Fibroblast of mammary gland (primary cell): ENCODE measurements at places on chromosomes 3 and 15.

- peak; percentile 73 for DNase-seq
Observed at GRCh38 chr3:150733936-150734794, 28.8 kb downstream of the SIAH2 start.

DNA sequence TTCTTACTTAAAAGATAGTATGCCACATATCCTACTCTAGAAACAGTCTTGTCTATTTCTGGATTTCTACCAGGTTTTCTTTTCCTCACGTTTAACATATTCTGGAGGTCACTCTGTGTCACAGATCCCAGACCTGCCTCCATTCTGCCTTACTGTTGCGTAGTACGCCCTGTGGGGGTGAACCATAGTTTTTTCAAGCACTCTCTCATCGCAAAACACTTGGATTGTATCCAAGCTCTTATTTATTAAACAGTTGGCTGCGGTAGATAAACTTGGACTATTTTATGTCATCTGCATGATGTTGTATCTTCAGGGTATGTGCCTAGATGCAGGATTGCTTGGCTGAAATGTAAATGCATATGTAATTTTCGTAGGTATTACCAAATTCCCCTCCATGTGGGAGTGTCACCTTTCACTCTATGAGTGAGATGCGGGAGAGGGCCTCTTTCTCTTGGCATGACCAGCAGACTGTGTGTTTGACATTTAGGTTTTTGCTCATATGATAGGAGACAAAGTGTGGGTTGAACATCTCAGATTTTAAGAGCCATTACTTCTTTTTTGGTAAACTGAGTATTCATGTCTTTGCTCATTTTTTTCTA, 55.8 kb downstream of the ABTB1 start:
- no peak for DNase-seq

- DNase-seq = peak; percentile 1
Observed at GRCh38 chr3:137692803-137693431, 71.2 kb upstream of the SOX14 start.

- DNase-seq = peak; percentile 98
Observed at GRCh38 chr3:25820366-25820765, 30.5 kb downstream of the OXSM start.

DNA sequence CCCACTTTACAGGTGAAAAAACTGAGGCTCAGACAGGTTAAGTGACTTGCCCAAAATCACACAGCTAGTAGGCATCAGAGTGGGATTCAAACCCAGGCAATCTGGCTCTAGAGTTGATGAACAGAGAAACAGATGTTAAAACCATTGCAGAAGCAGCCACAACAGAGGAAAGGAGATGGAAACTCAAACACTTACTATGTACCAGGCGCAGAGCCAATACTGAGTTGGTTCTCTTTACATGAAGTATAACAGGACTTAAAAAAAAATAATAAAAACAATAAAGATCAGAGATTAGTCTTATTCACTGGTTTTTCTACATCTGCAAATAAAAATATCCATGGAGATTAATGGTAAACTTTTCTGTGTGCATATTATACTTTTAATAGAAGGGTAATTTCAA, 84.9 kb upstream of the SPATA12 start:
- peak; percentile 58 for DNase-seq

DNA sequence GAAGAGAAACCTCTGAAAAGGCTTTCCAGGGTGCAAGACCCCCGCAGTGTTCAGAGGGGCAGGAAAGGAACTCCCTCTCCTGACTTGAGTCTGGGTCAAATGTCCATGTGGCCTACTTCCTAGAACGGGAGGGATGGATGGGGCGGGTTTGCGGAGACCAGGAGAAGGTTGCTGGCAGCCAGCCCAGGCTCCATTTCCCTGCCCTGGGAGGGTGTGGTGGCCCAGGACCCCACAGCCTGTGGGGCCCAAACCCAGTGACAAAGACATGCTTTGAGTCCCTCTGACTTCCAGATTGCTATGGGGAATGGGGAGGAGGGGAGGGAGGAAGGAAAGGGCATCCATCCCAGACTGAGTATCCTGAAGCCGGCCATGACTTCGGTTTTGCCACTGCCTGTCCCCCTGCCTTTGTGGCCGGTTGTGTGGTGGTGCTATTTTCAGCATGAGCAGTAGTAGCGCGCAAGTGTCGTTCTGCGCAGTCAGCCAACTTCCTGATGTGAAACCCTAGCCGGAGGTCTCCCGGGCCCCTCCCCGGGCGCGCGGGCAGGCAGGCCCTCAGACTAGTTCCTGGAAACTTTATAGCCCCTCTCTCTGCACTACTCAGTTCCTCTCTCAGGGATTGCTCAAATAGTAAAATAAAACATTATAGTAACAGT, 24.4 kb downstream of the MAGEF1 start:
- DNase-seq = no peak

DNA sequence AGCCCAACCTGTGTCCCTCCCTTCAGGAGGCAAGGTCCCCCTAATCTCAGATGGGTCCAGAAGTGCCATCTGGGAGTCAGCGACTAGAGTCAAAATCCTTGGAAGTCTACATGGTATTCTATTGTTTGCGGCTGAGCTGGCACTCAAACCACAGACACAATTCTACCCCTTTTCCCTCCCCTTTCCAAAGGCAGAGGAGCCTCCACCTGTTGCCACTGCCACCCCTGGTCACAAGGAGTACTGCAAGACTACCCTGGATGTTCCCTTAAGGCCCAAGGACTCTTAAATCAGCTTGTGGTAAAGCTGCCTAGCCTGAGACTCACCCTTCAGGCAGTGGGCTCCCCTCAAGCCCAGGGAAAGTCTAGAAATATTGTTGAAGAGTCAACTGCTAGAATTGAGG, 4.3 kb upstream of the OR5H6 start:
- DNase-seq = no peak

DNA sequence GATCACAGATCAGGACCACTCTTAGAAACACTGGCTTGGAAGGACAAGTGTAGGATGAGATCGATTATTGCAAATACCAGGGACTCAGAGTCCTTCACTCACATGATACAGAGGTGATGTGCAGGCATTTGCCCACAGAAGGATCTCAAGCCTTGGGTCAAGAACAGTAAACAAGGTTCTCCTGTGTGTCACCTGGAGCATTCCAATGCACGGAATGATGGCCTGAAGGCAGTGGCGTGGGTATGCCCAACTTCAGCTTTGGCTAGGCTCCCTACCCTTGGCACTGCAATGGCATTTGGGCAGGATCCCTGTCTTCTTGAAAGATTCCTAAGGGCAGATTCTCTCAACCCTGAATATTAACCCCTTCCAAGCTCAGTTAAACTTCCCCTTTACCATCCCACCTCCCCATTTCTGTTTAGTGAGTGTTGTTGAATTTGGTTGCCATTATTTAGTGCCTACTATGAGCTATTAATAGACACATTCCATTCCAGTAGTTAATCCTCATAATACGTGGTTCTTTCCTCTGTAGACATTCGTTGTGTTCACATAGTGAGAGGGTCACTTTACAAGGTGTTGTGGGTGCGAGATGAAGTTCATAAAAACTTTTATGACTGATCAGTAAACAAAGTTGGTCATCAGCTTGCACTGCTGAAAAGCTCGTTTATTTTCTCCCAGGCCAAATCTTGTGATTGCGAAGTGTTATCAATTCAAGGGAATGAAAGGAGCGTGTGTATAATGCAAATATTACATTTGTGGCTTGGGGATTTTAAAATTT, 1.1 kb upstream of the LZTFL1 start:
- DNase-seq = no peak

DNA sequence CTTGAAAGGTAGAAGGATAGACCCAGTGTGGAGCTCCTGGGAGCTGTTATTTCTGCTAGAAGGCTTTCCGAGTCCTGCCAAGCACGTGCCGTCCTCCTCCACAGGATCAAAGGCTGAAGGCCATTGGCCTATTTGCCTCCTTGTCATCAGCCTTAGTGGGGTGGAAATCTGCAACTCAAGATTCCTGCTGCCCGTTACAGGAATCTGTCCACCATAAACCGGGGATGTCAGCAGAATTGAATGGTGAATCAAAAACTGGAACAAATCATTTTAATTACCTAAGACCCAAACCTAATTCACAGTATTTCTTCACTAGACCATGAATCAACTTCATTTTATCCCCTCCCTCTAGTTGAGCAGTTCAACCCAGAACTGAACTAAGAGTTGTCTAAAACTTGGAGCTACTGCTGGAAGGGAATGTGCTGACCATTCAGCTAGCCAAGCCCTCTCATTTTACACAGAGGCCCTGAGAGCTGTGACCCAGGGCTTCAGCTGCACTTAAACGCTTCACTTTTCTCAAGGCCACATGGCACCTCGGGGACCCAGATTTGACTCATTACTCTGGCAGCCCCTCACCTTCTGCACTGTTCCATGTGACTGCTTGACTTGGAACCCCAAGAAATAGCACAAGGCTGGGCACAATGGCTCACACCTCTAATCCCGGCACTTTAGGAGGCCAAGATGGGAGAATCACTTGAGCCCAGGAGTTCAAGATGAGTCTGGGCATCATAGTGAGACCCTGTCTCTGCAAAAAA, 36.8 kb upstream of the KIF23 start:
- no peak for DNase-seq

- peak; percentile 33 for DNase-seq
Observed at GRCh38 chr3:101200461-101200860, 119.9 kb downstream of the IMPG2 start.

DNA sequence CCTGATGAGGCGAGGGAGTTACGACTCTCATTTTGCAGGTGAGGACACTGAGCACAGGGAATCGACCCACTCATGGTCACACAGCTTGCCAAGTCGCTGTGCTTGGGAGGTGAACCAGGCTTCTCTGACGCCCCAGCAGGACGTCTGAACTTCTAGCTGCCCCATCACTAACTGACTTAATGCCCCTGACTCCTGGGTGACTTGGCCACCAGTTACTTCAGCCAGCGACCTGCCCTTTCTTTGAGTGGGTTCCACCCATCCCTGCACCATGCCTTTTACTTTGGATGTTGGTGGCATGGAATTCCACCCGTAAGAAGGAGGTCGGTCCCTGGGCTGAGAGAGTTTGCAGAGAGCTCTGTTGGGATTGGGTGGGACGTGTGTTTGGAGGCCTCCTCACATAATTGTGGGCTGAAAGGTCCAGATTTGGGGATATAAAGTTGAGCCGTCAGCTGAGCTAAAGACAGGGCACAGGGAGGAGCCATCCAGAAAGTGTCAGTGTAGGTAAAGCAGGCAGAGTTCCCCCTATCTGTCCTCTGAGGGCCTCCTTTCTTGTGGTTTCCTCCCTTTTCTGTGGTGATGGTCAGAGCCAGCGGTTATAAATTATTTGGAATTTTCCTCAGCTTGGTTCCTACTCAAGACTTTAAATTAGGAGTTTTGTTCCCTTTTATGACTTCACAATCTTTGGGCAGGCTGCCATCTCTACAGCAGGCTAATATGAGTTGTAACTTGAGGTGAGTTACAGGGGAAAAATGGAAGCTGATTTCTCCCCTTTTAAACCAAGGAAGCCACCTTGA, 55.0 kb downstream of the FLNB start:
- DNase-seq = peak; percentile 88

- peak; percentile 85 for DNase-seq
Observed at GRCh38 chr15:68599560-68600071, 20.8 kb downstream of the CORO2B start.
